CD4-positive, alpha-beta T cell treated with Interleukin-6 at 100 ng/mL for 8 hours (primary cell): ENCODE measurements at places on chromosomes 11 and 22.
A peak's percentile ranks its signal among the peaks of the same experiment; 100 is the strongest.

DNA sequence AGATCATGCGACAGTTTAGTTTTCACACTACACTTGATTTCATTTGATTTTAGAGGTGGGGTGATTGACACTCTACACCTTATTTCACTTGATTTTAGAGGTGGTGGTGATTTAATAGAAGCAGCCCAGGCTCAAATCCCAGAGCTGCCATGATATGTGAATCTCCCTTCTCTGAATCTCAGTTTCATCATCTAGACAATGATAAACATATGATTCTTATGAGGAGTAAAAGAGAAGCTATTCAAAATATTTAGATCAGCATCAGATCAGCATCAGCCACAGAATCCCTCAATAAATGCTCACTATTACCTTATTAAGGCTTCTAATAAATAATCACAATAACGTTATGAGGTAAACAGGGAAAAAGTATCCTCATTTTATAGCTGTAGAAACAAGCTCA, 98.8 kb downstream of the MSANTD4 start:
- DNase-seq = no peak

GRCh38 chr11:107929611-107930200, 1.5 kb downstream of the RAB39A start:
- no peak for DNase-seq

DNA sequence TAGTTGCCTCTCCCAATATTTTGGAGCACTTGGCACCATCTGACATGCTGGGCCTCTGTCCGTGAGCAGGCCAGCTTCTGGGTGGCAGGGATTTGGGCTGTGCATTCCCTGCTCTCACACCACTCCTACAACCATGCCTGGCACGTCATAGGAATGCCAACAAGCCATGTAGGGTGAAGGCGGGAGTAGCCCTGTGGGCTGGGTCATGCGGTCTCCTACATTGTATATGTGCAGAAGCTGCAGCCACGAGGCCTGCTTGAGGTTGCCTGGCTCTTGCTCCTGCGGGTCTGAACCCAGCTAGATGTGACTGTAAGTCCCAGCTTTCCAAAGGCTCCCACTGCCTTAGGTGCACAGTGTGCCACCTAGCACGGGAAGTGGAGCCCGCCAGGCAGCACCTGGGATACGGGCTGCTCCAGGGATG, 14.5 kb downstream of the MYEOV start:
- no peak for DNase-seq

- DNase-seq = no peak
Observed at GRCh38 chr11:32087597-32087996, 3.3 kb upstream of the RCN1 start.

DNA sequence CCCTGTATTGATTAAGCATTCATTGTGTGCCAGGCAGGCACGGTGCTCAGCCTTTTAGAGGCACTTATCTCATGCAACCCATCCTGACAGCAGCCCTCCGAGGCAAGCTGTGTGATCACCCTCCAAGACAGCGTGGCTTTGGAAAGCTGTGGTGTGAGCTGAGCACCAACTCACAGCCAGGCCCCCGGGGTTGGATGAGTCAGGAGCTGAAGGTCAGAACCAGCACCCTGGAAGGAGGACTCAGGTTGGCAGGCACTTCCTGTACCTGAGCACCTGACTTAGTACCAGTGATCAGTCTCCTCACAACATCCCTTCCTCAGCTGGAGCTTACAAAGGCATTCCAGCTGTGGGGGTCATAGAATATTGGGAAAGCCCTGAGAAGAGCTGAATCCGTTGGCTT, 9.0 kb downstream of the PATZ1 start:
- no peak for DNase-seq

DNA sequence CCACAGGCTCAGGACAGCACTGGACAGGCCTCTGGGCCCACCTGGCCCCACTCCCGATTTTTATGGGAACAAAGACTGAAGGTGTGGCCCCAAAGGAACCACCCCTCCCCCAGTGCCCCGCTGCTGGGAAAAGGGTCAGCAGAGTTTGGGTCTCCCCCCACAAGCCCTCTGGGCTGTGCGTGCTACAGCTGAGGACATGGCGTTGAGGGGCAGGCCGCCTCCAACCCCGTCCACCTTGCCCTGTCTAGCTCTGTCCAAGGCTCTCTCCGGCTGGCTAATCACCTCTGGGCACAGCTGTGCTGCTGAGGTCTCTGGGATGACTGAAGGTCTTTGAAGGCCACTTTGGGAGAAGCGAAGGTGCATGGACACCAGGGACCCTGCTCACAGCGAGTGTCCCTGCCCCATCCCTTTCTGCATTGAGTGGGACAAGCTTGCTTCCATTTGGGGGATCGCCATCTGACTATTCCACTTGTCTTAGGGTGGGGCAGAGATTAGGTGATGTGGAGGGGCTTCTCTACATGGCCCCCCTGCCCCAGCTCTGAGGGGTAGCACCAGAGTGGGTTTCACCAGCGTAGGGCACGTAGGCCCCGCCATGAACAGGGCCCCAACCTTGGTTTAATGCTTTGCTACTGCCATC, 6.5 kb downstream of the ASCL2 start:
- no peak for DNase-seq

DNA sequence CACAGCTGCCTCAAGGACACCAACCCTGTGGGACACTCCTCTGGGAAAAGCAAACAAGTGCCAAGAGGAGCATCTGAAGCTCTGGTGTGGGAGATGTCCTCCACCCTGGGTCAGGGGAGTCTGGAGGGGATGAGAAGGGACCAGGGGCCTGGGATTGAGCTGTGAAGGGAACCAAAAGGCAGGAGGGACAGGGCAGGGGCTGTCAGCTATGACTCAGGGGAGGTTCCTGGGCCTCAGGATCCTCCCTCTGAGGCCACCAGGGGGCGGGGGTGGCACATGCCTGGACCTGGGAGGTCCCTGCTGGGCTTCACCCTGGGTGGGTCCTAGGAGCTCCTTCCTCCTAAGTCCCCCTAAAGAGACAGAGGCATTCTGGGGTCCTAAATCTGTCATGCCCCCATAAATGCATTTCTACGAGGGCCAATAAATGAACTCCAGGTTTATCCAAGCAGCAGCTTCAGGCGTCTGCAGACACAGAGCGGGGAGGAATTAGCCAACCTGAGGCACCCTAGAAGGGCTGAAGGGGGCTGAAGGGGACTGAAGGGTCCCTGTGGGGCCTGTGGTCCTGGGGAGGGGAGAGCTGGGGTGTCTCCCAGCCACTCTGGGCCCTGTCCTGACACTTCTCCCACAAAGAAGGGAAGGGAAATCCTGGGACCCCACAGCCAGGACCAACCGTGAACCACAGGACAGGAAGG, 31.9 kb upstream of the IGLL5 start:
- DNase-seq = peak; percentile 24

DNA sequence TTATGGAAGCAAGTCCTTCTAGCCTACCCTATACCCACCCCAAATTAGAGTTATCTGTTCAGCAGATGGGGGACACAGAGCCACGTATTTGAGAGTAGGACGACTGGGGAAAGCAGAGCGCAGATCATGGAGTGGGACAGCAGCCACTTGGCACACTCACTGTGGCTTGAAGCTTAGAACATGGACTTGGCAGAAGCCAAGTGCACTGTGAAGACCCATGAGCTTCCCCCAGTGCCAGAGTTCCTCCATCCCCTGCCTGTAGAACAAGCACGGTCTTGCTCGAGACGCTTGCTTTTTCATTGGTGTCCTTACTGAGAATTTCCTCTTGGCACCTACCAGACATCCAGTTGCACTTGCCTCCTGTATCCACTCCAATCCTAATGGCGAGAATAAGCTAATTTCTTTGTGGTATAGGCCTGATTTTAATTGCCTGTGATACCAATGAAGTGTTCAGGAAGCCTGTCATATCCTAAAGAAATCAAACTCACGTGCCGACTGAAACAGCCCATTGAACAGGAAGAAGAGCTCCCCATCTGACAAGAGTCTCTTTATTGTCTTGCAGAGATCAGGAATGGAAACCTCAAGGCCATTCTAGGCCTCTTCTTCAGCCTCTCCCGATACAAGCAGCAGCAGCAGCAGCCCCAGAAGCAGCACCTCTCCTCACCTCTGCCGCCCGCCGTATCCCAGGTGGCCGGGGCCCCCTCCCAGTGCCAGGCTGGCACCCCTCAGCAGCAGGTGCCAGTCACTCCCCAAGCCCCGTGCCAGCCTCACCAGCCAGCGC, 166.9 kb downstream of the NAV2 start:
- DNase-seq = no peak

GRCh38 chr11:130031945-130032344, 29.3 kb upstream of the PRDM10 start:
- no peak for DNase-seq

DNA sequence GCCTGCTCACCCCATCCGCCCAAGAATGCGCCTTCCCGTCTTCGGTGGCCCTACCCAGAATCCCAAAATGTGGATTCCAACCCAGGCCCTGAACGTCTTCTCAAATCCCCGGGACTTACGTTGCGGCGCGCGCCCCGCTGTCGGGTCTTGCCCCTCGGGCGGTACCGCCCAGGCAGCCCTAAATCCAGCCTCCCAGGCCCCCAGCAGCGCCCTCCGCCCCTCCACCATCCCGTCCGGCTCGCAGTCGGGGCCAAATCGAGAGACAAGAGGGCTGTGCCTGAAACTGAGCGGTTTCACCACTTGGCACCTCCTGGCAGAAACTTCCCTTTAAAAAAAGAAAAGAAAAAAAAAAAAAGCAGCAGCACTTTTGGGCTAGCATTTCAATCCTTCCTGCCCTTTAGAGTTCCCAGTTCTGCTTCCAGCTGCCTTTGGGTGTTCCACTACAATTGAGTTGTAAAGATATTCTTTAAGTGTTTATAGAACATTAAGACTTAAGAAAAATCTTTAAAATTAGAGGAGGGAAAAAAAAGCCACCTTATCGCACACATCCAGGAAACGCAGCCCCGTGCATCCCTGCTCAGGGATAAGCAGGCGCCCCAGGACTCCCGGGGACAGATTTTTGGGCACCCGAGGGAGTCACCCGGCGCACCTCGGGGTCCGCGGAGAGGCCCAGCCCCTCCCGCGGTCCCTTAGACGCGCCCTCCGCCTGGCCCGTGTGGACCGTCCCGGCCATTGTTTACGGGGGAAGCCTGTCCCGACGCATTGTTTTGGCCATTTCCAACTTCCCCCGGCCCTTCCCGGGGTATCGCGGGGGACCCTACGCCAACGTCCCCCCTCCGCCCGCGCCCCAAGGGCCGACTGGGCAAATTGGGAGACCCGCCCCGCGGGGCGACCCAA, 57.6 kb downstream of the KCNJ4 start:
- no peak for DNase-seq

- peak; percentile 37 for DNase-seq
Observed at GRCh38 chr11:116276051-116277044, 496.4 kb downstream of the BUD13 start.

- DNase-seq = no peak
Observed at GRCh38 chr11:122803306-122803705, 35.0 kb upstream of the CRTAM start.

DNA sequence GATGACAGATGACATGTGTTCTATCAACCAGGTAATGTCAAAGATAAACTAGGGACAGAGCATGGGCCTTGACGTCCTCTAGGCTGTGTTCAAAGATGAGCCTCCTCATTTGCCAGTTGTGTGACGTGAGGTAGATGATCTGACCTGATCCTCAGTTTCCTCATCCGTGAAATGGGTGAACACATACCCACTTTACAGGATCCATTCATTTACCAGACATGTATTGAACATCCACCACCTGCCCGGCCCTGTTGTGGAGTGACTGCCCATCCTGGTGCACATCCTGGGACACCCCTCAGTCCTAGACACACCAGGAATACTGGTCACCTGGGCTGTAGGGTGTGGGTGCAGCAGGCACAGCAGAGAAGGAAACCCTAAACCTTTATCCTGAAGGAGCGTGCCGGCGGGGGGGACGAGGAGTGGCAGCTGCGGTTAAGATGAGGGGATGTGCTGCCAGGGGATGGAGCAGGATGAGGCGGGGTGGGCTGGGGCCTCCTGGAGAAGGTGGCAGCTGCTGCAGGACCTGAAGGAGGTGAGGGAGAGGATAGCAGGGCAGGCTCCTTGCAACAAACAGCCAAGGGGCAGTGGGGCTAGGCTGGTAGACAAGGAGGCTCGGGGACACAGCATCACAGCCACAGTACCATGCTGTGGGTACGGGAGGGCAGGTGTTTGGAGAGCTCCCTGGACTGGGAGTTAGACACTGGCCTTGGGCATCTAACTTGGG, 8.4 kb downstream of the CLDN5 start:
- DNase-seq = no peak

GRCh38 chr11:127524618-127525017, 524.0 kb upstream of the KIRREL3 start:
- no peak for DNase-seq

DNA sequence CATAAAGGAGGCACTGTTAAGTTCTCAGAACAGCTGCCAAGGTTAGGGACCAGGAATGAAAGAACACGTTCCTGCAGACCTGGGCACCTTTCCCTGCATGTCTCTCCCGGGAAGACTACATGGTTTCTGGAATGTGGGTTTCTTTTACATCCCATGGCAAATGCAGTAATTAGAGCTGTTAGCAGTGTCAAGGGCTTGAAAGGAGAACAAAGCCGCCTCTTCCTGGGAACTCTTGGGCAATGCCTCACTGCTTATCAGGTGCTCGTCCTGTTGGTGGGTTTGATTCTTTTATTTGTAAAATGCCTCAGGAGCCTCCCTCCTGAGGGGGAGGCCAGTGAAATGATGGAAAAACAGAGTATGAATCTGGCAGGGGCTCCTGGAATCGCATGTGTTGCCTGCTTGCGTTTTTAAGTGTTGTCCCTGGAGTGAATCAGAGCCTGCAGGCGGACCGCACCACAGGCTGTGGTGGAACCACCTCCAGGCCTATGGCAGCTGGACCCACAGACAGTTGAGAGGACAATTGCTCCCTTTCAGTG, 723 bp upstream of the C22orf31 start:
- no peak for DNase-seq

- no peak for DNase-seq
Observed at GRCh38 chr11:117872420-117872961, 4.0 kb downstream of the FXYD6 start.

DNA sequence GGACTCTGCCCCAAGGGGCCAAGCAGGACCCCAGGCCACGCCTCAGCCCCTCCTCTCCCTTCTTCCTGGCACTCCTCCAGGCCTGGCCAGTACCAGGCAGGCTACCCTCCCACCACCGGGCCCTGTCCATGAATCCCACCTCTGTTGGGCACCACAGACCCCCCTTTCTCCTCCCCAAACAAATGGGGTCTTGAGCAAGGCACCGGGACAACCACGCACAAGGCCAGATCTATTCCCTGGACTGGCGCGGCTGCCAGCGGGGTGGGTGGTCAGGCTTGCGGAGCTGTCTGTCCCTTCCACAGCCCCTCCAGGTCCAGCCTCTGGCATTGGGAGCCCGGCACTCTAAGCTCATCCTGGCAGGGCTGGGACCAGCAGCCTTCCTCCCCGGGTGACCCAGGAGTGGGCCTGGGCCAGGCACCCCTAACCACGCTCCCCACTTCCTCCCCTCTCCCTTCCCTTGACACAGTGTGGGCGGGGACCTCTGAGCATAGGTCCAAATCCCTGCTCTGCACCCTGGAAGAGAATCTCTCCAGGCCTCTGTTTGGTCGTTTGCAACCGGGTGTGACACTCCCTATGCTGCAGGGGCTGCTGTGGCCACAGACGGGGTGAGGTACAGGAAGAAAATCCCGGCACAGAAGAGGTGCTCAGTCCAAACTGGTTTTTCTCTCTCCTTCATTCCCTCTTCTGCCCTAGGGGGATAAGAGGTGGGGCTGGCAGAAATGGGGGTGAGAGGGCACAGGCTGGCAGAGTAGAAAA, 14.6 kb downstream of the ELFN2 start:
- DNase-seq = no peak

GRCh38 chr11:106378513-106379179, 301.2 kb downstream of the AASDHPPT start:
- no peak for DNase-seq

- no peak for DNase-seq
Observed at GRCh38 chr11:29019960-29020683, 911.9 kb downstream of the METTL15 start.
